Thoracic aorta (tissue), 2 donors: ENCODE measurements at places on chromosomes 2 and 18. TPM values are rescaled to one million over a fixed set of nuclear protein-coding genes. Genes with fewer than 3 reads are reported as not detected.

The SNORC gene
- total RNA-seq = 0.41 TPM

DNA sequence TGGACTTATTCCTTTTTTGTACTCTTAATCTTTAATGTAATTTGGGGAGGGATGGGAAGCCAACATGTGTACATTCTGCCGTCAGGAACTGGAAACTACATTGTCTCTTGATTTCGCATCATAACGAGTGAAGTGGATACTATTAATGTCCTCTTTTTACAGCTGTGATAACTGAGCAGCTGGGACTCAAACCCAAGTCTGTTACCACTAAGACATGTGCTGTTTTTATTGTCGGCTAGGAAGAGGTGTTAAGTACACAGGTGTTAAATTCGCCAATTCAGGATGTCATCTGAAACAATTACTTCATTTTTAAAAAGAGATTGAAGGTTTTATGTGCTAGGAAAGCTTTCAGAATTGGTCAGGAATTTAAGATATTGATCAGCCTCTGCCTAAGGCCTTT is 6.9 kb downstream of the GMCL1 start:
- no peak for DNase-seq

DNA sequence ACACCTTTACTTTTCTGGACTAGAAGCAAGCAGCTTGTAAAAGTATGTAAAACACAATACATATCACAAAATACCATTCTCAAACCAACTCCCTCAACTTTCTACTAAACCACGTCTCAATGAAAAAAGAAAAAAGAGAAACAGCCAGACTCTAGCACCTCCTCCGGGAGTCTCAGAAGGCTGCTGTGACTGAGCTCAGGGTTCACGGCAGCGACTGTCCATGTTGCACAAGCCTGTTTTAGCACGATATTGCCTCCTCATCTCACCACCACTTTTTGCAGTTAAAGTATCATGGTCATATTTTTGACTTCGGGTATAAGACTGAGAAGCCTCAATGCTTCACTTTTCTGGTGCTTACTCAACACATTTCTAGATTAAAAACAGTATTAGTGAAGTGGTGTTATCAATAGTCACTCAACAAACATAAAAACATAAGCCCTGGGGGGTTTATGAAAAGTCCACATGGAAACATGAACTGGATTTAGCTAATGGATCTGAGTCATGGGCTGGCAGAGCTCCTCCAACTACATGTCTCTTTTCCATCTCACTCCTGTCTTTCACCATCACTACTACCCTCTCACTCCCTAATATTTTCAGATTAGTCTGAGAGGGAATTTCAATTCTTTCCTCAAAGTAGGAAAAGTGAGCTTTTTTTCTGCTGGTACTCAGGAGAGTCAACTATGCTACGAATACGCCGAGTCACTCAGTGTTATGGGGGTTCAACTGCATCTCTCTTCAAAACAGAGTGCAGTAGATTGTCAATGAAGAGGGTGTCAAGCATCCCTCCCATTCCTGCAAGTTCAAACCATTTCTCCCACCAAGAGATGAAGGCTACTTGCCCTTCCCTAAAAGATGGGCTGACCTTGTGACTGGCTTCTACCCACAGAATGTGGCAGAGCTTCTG is 113.7 kb downstream of the OSR1 start:
- DNase-seq = no peak

- DNase-seq = no peak
Measured at GRCh38 chr2:555164-555922, 121.9 kb downstream of the TMEM18 start.

GRCh38 chr2:9558948-9559381 is 3.3 kb upstream of the ADAM17 start:
- DNase-seq = peak; percentile 66

DNA sequence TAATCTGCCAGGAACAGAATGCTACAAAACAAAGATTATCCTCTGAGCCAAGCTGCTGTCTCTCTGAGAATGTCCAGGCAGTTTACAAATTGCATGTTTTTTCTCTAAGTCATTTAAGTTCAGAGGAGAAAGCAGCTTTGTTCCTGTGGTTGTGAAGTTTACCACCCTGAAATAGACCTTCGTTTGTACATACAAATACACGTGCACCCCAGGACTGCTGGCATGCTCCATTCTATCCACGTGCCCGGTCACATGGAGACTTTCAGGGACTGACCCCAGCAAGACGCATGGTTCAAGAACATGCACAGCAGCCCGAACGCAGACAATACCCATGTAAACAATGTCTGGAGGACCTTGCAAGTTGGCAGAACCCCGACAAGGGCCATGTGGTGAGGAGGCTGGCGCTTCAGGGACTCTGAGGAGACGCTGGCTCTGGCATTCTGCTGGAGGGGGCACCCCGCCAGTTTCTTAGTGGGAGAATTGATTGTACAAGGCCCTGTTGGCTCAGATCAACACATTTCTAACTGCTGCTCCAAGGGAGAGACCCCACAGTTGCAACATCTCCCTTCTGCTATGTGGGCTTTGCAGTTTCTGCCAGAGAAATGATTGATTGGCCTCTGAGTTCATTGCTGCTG is 33.3 kb downstream of the FAM178B start:
- no peak for DNase-seq

GRCh38 chr18:48597110-48597509 is 58.3 kb downstream of the CTIF start:
- DNase-seq = no peak

GRCh38 chr2:233422050-233422639 is 67.9 kb downstream of the DGKD start:
- DNase-seq = no peak

DNA sequence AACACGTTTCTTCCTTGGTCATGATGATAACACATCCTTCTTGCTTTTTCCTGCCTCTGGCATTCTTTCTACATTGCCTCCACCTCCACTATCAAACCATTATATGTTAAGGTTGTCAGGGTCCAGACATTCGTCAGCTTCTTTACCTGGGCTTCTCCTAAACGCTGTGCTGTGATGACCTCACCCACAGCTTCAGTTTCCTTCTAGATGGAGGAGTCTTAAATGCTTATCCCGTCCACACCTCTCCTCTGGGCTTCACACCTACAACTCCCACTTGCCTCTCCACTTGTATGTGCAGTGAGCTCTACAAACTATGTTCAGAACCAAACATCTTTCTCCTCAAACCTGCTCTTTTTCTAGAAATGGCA is 666 bp upstream of the STAT1 start:
- no peak for DNase-seq

DNA sequence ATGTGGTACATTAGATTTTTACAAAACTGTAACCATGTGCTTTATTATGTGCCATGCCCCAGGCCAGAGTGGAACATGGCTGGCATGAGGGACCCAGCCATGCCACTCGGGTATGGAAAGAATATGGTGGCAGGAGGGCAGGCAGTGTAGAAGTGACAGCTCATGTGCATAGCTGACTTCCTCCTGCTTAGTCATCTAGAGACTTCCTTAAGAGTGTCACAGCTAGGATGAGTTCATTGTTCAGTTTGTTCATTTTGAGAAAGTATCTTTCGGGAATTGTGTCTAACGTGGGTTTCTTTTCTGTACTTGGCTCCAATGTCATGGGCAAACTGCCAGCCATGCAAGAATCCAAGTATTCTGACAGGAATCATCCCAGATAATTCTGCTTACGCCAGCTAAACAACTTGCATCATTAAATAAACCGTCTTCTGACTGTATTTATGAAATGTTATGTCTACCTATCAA is 94.3 kb upstream of the ITGB6 start:
- DNase-seq = no peak
